ENCODE measurements at places on chromosomes 7 and 10.

GRCh38 chr7:135938086-135938485, 39.1 kb downstream of the MTPN start:
- no peak for DNase-seq

DNA sequence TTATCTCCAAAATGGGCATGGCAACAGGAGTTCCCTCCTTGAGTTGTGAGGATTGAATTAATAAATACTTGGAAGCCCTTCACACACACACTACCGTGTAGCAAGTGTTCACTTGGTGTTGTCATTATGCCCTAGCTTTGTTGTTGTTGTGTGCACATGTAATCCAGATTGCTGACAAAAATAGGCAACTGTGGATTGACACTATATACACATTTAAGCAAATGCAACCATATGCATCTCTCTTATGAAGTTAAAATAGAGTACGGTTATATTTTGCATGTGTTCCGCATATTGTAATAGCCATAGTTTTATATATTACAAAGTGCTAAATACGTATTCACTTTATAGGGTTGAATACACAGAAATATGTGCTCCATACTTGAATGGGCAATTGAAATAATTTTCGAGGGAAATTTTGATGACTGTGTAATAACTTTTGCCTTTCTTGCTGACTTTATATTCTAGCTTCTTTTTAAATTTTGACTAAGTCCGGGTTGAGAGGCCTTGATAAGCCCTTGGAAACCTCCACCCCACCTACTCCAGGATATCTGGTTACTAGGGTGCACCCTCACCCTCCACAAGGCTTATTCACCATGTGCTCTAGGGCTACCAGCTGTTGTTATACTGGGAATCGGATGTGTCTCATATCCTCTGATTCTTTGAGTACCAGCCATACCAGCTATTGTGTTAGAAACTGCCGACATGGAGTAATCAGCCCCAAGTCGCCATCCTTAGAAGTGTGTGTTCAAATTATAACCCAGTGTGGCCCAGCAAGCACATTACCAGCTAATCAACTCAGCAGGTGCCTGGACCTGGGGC, 265.0 kb downstream of the CAMK1D start:
- no peak for DNase-seq

GRCh38 chr10:29183301-29183945, 105.4 kb upstream of the LYZL1 start:
- no peak for DNase-seq

- DNase-seq = no peak
Measured at GRCh38 chr7:2202361-2202761, 30.4 kb downstream of the MAD1L1 start.

DNA sequence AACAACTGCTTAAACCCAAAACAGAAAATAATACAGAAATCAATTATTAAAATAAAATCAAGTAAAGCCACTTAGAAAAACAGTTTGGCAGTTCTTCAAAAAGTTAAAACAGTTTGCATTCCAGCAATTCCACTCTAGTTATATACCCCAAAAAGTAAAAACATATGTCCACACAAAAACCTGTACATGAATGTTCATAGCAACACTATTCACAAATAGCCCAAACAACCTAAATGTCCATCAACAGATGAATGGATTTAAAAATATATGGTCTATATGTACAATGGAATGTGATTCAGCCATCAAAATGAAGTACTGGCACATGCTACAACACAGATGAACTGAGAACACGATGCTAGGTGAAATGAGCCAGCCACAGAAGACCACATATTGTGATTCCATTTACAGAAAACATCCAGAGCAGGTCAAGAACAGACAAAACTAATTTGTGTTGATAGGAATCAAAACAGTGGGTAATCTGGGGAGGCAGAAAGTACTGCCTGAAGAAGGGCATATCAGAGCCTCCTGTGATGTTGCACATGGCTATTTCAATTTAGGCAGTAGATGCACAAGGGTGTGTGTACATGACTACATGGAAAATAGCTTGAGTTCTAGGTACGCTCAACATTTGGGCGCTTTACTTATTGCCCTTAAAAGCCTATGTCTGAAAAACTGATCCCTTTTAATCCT, 66.3 kb downstream of the CYTH3 start:
- no peak for DNase-seq

- no peak for DNase-seq
Measured at GRCh38 chr7:40810274-40810673, 675.5 kb downstream of the SUGCT start.

GRCh38 chr10:21991785-21992184, 11.7 kb downstream of the DNAJC1 start:
- no peak for DNase-seq

GRCh38 chr10:51770709-51771108, 71.3 kb upstream of the CSTF2T start:
- no peak for DNase-seq

DNA sequence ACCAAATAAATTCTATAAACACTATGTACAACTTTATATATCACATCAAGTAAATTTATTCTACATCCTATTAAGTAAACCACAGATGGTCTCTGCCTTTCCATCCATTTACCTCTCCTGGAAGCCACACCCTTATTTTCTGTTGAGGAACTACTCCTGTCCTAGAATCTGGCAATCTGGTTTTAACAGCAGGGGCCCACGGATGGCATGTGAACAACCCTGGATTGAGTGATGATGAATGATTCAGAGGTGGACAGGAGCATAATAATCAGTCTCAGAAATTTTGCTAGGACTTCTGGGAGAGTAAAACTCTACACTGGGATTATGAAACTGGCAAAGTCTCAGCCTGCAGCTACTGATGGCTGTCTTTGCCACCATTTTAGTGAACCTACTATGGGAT, 54.1 kb downstream of the CDK6 start:
- no peak for DNase-seq

DNA sequence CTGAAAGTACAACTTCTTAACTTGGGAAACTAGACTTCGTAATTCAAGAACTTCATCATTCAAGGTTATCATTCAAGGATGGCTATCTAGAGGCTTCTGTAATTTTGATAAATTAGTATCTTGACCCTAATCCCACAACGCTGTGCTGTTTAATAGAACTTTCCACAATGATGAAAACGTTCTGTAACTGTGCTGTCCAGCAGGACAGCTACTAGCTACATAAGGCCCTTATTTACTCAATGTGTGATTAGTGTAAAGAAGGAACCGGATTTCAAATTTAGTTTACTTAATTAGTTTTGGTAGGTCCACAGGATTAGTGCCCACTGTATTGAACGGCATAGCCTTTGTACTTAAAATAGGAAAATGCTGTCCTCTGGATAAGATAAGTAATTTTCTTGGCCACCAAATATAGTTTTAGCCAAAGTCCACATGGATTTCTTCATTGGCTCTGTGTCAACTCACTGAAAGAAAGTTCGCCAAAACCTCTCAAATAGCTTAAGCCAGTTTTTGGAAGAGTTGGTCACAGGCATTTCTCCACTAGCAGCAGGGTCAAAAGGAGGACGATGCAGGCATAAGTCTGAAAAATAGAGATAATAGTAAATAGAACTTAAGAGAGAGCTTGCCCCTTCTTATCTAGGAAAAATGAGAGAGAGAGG, 17.3 kb downstream of the DGKI start:
- no peak for DNase-seq

- DNase-seq = no peak
Measured at GRCh38 chr10:129622736-129623135, 155.7 kb downstream of the MGMT start.

DNA sequence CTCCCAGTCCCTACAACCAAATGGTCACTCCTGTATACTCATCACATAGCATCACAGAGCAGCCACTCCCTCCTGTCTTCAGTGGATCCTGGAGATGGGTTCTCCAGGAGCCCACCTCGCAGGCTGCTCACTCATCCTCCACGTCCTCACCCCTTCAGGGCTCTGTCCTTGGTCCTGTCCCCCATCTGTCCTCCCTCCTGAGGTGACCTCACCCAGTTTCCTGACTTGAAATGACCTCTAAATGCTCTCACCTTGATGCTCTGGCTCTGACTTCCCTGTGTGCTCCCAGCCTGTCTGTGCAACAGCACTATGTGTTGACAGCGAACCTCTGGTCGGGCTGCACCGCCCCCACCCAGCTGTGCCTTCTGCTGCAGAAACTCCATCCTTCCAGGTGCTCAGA, 2.1 kb upstream of the PPP2R2D start:
- DNase-seq = no peak

DNA sequence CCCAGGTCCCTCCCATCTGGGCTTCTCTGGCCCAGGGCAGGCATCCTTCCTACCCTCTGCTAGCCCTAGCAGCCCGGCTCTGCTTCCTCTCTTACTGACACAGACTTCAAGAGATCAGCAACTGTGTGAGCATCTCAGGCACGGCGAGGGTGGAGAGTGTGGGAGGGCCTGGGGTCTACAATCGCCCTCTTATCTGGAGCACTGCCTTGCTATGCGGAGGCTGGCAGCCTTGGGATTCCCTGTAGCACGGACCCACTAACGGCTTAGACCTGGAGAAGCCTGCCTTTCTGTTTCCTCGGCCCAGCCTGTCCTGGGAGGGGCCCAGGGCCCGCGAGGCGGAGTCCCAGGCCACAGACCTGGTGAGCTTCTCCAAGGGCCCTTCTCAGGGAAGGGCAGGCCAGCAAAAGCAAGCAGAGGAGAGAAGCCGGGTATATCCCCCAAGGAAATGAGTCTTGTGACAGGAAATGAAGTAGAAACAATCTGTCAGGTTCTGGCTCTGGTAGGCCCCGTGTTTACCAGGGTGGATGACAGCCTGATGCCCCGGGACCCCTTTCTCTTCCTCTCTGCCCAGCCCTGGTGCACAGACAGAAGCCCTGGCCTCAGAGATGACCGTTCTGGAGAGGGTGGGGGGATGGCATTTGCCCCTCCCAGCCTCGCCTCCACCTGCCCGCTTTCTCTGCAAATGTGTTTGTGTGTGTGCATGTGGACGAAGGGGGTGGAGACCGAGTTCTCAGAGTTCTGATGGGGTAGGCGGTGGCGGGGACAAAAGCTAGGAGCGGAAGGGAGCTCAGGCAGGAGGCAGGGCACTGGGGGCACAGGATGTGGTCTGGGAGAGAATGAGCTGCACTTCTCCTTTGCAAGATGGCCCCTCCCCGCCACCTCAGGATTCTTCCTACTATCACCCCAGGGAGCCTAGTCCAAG, 2.5 kb downstream of the LRCH4 start:
- DNase-seq = no peak

All from ascending aorta (tissue), 2 donors.